ENCODE measurements at places on chromosomes 7 and 10.

- DNase-seq, result no peak
Observed at GRCh38 chr10:35533565-35533964, 71.6 kb upstream of the GJD4 start.

- DNase-seq, result no peak
Observed at GRCh38 chr7:6175645-6176044, 96.8 kb downstream of the CYTH3 start.

DNA sequence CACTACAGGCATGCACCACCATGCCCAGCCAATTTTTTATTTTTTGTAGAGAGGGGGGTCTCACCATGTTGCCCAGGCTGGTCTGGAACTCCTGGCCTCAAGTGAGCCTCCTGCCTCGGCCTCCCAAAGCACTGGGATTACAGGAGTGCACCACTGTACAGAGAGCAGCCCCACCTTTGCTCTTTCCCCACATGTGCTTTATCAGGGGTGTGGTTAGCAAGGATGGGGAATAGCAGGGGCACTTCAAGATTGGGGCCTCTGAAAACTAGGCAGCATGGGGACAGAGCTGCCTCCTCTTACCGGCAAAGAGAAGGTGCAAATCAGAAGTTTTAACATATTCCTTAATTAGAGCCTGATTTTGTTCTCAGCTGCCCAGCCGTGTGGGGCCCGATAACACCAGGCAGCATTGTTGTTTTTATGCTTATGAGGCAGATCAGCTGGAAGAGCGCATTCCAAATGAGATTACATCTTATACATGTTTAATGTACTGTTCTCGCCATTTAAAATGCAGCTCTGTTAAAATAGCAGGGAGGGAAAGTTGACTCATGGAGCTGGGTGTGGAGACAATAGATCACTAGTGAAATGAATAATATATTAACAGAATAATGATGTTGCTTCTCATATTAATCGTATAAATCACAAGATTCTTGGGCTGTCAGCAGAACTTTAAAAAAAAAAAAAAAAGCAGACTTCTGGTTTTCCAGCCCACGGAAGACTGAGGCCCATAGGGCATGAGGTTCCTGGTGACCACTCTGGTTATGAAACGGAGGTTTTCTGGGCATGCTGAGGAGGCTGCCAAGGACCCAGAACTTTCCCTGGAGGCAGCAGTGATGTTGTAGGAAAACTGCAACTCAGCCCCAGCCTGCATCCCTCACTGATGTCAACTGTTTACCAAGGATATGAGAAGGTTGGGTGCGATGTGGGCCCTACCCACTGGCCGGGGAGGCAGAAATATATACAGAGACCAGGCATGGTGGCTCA, 62.5 kb downstream of the TMEM130 start:
- no peak for DNase-seq

DNA sequence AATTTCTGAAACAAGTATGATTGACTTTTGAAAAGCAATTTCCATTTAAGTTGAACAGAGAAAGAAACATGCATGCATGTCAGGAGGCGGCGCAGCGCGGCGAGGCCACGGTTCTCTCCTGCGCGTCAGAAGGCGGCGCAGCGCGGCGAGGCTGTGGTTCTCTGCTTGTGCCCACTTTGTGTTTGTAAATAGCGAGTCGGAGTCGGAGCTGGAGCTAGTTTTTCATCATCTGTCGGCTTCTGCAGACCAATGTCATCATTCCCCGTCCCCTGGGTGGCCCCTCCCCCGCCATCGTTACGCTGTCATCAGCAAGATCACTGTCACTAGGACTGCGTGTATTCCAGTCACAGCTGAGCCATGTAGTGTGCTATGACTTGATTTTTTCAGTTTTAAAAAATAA, 49.2 kb downstream of the INPP5A start:
- DNase-seq, result no peak

DNA sequence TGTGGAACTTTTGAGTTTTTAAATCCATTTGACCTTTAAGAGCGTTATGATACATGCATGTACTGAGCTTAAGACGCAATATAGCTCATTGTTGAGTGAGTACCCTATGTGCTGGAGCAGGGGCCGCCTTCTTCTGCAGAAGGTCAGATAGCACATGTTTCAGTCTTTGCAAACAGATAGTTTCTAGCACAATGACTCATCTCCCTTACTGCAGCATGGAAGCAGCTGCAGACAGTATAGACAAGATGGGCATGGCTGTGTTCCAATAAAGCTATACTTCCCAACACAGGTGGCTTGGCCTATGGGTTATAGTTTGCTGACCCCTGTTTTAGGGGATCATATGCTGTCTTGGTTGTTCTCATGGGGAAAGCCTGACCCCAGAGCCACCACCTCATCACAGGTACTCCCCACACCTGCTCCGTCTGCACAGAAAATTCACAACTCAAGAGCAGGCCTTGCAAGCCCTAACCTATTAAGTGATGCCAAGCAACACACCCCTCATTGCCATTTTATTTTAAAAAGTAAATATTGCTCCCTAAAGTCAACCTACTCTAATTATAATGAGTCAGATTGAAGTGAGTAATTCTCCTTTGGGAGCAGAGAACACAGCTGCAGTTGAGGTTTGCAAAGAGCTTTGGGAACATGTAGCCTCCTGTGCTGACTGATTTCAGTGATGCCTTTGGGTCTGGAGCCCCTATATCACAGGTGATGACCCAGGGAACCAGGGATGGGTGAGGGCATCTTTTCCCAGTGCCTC, 330.1 kb downstream of the PAXIP1 start:
- DNase-seq, result no peak

GRCh38 chr10:43369921-43370320, 1.5 kb upstream of the FXYD4 start:
- DNase-seq, result no peak

- DNase-seq, result no peak
Observed at GRCh38 chr10:25492040-25492439, 317.2 kb downstream of the GPR158 start.

DNA sequence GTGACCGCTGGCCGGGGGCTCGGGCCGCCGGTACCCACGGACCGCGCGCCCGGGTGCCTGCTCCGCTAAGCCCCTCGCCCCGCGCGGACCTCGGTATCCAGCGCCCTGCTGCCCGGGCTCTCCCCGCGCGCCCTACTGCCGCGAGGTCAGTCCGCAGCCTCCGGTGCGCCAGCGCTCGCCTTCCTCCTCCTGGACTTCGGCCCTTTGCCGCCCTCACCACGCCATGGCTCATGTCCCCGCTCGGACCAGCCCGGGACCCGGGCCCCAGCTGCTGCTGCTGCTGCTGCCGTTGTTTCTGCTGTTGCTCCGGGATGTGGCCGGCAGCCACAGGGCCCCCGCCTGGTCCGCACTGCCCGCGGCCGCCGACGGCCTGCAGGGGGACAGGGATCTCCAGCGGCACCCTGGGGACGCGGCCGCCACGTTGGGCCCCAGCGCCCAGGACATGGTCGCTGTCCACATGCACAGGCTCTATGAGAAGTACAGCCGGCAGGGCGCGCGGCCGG, 483 bp downstream of the GDF10 start:
- peak; percentile 27 for DNase-seq

DNA sequence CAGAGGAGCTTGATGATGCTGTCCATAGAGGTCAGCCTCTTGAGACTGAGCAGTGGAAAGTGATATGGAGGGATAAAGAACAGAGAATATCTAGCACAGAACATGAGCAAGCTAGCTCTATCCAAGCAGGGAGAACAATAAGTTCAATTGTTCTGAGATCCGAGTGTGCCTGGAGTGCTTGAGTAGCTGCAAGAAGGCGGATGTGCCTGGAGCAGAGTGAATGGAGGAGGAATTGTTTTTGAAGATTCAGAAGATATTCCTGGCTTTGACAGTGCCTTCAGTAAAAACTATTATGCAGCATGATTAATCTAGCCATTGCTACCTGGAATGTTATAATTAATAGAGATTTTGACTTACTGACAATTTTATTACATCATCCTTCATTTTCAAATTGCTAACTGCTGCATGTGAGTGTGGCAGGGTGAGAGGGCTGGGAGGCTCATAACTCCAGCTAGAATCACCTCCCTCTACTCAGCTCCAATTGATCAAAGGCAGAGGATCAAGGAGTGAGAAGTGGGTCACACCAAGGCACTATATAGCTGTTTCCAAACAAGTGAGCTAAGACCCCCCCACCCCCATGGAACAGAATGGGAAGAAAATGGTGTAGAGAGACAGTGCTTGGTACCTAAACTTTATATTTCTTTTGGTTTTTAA, 302.8 kb downstream of the ADRA2A start:
- DNase-seq, result no peak

GRCh38 chr7:52911326-52911725, 124.1 kb upstream of the POM121L12 start:
- DNase-seq, result no peak

GRCh38 chr10:108049668-108050067, 885.2 kb upstream of the SORCS1 start:
- no peak for DNase-seq

- DNase-seq, result no peak
Observed at GRCh38 chr7:1591396-1591795, 21.6 kb upstream of the PSMG3 start.

GRCh38 chr10:123857616-123858015, 34.0 kb downstream of the CPXM2 start:
- DNase-seq, result no peak

DNA sequence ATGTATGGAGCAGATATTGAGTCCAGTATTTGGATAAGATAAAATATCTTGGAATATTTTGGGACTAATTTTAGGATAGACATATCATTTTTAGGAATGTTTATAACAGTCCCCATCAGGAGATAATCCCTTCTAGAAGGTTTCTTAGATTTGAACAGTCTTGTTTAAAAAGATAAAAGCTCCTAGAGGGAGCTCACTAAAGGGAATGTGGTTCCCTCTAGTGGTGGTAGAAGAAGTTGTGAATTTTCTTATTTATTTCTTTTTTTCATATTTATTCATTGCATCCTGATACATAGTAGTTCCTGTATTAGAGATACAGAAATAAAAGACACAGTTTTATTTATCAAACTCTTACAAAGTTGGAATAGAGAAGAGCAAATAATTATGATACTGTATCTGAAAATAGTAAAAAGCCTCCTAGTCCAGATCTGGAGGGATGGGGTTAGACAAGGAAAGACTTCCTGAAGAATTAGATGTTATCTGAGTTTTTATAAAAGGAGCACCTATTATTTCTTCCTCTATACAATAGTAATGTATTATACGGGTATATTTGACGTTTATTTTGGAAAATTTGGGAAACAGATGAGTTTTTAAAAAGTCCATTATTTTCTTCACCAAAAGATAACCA, 24.5 kb upstream of the KLF14 start:
- peak; percentile 18 for DNase-seq

DNA sequence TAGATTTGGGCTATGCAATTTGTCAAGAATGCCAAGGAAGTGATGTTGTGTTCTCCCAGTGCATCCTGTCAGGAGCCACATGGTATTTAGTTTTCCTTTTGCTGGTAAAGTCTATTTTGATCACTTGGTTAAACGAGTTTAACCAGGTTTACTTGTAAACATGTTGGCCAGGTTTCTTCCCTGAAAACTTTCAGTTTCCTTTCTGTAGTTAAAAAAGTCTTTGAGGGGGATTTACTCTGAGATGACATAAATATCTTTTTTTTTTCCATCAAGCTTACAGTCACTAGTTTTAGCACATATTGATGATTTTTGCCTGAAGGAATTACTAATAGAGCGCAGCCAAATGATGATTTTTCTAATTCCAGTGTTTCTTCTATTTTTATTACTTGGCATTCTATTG, 320.5 kb downstream of the PHF14 start:
- DNase-seq, result no peak

GRCh38 chr10:104328896-104329710, 9.2 kb downstream of the ITPRIP start:
- DNase-seq, result peak; percentile 37

- DNase-seq, result no peak
Observed at GRCh38 chr10:122931088-122931906, 20.9 kb downstream of the FAM24A start.

GRCh38 chr10:14822879-14823755, 14.7 kb downstream of the CDNF start:
- peak; percentile 33 for DNase-seq

- DNase-seq, result no peak
Observed at GRCh38 chr10:77526868-77527617, 110.6 kb downstream of the KCNMA1 start.

GRCh38 chr7:16402091-16402490, 19.2 kb downstream of the CRPPA start:
- no peak for DNase-seq

GRCh38 chr7:91913612-91914011, 27.1 kb upstream of the AKAP9 start:
- DNase-seq, result no peak

DNA sequence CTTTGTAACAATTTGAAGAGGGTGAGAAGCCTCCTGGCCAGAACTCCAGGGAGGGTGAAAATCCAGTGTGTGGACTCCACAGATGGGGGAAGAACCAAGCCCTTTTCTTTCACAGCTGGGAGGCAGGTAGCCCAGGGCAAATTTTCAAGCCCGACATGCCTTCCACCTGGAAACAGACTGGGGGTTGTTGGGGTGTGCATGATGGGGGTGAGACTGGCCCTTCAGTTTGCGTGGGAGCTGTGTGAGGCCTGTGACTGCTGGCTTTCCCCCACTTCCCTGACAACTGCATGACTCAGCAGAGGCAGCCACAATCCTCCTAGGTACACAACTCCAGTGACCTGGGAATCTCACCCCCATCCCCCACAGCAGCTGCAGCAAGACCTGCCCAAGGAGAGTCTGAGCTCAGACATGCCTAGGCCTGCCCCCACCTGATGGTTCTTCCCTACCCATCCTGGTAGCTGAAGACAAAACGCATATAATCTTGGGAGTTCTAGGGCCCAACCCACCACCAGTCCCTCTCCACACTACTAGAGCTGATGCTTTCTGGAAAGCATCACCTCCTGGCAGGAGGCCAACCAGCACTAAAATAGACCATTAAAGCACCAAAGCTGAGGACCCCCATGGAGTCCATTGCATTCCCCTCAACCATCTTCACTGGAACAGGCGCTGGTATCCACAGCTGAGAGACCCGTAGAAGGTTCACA, 445.4 kb downstream of the TFEC start:
- DNase-seq, result no peak

- no peak for DNase-seq
Observed at GRCh38 chr7:77827999-77828398, 29.4 kb downstream of the PHTF2 start.

- DNase-seq, result no peak
Observed at GRCh38 chr7:44569959-44570358, 3.7 kb downstream of the DDX56 start.

- no peak for DNase-seq
Observed at GRCh38 chr10:121607310-121608055, 9.2 kb upstream of the FGFR2 start.

DNA sequence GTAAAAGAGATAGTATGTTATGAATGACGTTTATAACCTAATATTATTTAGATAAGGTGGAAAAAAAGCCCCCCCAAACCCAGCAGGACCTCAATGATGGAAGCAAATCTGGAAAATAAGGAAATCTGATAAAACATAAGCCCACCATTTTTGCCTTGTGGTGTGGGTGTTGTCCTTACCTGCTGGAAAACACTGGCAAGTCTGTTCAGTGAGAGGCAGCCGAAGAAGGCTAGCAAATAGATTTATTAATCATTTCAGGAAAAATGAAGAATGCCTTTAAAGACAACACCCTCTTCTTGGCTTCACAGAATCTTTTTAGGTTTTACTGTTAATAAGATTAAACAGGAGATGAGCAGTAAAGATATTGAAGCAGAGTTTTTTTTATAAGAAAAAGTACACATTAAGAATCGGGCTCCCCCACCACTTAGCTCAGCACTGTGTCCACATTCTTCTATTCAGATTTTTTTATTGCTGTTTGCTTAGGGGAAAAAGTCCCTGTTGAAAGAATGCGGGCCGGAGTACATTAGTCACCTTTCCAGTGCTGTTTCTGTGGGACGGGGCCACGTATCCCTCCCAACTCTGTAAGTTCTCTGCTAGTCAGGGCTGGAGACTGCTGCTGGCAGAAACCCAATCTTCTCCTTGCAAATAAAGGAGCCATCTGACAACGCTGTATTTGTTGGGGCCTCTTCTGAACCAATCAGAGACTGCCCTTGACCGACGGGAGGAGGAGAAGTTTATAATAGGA, 104.1 kb downstream of the EVX1 start:
- peak; percentile 75 for DNase-seq

All from HEK293T (cell line).